ENCODE measurements at places on chromosomes 1 and 21. TPM values are rescaled to one million over a fixed set of nuclear protein-coding genes. Genes with fewer than 3 reads are reported as not detected.

DNA sequence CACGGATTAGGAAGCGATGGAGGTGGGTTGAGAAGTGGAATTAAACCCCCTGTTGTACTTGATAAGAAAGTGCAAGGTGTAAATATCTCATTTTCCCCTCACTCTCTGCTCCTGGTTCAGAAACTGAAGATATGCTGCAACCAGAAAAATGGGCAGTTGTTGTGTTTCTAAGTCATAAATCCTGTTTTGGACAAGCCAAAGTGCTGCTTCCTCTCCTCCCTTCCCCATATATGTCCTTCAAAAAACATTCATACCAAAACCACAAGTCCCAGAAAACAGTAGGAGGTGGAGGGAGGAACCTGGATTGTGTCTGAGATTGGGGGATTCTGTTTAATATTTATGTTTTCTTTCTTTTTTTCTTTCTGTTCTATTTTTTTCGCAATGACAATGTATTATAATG, 13.6 kb upstream of the ZNF362 start:
- no peak for DNase-seq

GRCh38 chr1:198919667-198920398, 281.0 kb downstream of the PTPRC start:
- no peak for DNase-seq

- no peak for DNase-seq
Measured at GRCh38 chr1:243723458-243724043, 126.5 kb downstream of the AKT3 start.

DNA sequence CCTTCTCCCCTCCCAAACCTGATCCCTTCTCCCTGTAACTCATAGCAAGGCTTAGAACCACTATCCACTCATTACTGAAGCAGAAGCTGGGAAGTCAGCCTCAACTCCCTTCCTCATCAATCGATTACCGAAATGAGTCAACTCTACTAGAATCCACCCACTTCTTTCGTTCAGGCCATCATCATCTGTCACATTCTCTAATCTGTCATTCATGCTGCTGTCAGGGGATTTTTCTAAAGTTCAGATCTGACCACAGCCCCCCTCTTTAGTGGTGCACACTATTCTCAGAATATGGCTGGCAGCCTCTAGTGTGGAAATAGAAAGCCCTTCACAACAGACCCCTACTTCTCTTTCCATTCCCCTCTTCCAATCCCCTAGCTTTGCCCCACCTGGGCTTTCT, 5.1 kb downstream of the NT5C1A start:
- DNase-seq, result no peak

- no peak for DNase-seq
Measured at GRCh38 chr1:221809091-221810029, 67.5 kb upstream of the DUSP10 start.

DNA sequence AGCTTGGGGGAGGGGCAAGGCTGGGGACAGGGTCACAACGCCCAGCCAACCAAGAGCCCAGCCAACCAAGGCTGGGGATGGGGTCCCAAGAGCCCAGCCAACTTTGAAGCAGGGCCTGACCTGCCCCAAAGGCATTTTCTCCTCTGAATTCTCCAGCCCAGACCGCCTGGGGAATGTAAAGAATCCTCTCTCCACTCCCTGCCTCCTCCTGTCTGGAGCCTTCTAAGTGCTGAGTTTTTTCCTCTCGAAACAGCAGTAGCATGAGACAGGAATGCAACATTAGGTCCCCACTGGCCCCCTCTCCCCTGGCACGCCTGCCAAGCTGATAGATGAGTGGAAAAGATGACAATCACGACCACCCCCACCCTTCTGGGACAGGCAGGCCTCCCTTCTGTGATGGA, 17.0 kb downstream of the C1orf198 start:
- DNase-seq, result no peak

GRCh38 chr1:245937316-245938045, 569.6 kb downstream of the SMYD3 start:
- no peak for DNase-seq

DNA sequence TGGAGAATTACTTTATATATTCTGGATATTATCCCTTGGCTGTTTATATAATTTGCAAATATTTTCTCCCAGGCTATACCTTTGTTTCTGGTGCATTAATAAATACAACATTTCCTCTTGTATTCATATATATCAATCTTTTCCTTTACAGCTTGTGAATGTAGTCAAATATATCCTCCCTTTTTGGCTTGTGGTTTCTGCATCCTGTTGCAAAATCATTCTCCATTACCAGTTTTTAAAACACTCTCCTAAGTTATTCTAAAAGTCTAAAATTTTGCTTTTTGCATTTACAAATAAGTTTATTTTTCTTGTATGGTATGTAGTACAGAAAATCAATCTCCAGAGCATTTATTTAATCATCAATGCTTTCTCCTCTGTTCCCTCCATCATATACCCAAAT, 909.4 kb downstream of the ADGRL2 start:
- DNase-seq, result no peak

The TTC22 gene
- 0.08 TPM for total RNA-seq
